ENCODE measurements at places on chromosomes 11 and 22. TPM values are rescaled to one million over a fixed set of nuclear protein-coding genes. Genes with fewer than 3 reads are reported as not detected.

The C11orf16 gene
- not detected for total RNA-seq

The ENDOD1 gene
- total RNA-seq, result 29.0 TPM

The PRDX5 gene
- total RNA-seq, result 156 TPM

The PATE4 gene
- total RNA-seq, result not detected

The SERPIND1 gene
- total RNA-seq, result not detected

DNA sequence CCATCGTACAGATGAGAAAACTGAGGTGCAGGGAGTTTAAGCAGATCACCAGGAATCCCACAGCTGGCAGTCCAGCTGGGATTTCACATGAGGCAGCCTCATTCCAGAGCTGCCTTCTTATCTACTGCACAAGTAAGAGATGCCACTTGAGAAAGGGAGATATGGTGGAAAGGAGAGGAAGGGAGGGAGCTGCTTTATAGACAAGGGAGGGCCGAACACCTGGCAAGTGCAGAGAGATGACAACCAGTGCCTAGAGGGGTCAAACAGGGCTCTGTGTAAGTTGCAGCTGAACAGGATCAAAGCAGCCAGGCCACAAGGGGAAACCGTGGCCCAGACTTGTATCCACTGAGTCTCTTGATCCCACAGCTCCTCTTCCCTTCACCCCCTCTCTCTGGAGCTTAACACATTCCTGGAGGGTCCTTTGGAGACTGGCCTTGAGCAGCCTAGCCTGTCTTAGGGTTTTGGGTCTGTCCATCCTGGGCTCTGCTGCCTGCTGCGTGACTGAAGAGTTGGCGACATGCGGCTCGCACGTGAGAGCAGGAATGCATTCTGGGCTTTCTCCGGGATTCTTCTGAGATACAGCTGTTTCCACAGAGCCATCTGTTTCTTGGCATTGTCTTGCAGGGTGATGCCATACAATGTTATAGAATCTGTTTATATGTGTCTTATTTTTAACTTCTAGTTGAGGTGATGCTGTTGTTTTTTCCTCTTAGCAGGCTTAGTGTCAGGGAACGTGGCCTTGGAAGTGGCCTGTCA is 268.5 kb upstream of the SYN3 start:
- H3K36me3 ChIP-seq, result no peaks in the 10 kb centered on the region
- no peak overlapping the region for H3K4me3 ChIP-seq
- H3K27me3 ChIP-seq, result no peaks in the 10 kb centered on the region
- no peaks in the 10 kb centered on the region for H3K4me1 ChIP-seq
- DNase-seq, result no peak
- H3K27ac ChIP-seq, result no peak overlapping the region

GRCh38 chr22:29328566-29329500 is 13.3 kb upstream of the RASL10A start:
- peak; percentile 92 for DNase-seq
- peak overlapping the region; percentile 15 for H3K4me3 ChIP-seq
- H3K4me1 ChIP-seq, result peaks cover 37% of the 10 kb centered on the region
- H3K36me3 ChIP-seq, result peaks cover 2% of the 10 kb centered on the region
- peak overlapping the region; percentile 79 for H3K27ac ChIP-seq

GRCh38 chr11:109512680-109513079 is 90.7 kb downstream of the C11orf87 start:
- H3K27me3 ChIP-seq, result no peaks in the 10 kb centered on the region
- no peak for DNase-seq
- H3K4me3 ChIP-seq, result no peak overlapping the region
- no peaks in the 10 kb centered on the region for H3K36me3 ChIP-seq
- H3K27ac ChIP-seq, result no peak overlapping the region

DNA sequence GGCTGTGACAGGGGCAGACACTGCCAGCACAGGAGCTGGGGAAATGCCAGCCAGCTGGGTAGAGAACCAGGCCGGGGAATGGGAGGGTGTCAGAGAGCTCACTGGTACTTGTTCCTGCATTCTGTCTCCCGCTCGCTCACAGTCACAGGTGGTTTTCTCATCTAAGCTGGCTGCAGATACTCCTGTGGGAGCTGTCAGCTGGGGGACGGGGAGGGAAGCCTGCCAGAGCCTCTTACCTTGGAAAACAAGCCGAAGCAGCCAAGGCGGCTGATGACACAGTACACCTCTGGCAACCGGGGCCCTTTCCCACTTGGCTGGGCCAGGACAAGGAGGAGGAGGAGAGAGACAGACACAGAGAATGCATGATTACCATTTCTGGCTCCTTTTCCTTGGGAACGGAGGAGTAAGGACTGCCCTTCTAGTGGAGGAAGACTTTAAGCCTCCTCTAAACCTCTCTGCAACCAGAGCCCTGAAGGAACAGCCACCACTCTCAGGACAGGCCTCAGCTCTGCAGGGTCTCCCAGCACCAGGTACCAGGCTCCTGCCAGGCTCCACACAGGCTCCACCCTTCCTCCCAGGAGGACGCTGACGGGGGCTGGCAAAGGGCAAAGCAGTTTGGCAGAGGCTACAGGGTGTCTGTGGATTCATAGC is 25.1 kb downstream of the RPL27A start:
- no peaks in the 10 kb centered on the region for H3K27me3 ChIP-seq
- H3K36me3 ChIP-seq, result peaks cover 44% of the 10 kb centered on the region
- H3K4me1 ChIP-seq, result peaks cover 28% of the 10 kb centered on the region
- H3K27ac ChIP-seq, result peak overlapping the region; percentile 72

DNA sequence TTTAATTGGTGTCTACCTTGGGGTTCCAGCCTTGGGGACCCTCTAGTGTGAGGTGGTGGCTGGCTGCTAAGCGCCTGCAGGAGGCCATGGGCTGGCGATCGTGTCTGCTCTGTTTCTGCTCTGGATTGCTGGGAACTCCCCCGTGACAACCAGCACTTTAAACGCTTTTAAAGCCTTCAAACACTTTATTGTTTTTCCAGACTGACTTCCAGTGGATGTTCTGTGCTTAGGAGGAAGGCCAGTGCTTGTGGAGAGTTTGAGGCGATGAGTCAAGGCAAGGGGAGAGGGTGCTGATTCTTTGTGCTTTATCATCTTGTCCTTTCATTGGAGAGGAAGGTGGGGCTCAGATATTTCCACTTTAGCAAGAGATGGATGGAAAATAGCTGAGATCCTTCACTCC is 81.6 kb downstream of the FLI1 start:
- H3K36me3 ChIP-seq, result no peaks in the 10 kb centered on the region
- H3K27me3 ChIP-seq, result no peaks in the 10 kb centered on the region
- no peak overlapping the region for H3K27ac ChIP-seq
- H3K4me1 ChIP-seq, result no peaks in the 10 kb centered on the region
- H3K4me3 ChIP-seq, result no peak overlapping the region
- no peak for DNase-seq

DNA sequence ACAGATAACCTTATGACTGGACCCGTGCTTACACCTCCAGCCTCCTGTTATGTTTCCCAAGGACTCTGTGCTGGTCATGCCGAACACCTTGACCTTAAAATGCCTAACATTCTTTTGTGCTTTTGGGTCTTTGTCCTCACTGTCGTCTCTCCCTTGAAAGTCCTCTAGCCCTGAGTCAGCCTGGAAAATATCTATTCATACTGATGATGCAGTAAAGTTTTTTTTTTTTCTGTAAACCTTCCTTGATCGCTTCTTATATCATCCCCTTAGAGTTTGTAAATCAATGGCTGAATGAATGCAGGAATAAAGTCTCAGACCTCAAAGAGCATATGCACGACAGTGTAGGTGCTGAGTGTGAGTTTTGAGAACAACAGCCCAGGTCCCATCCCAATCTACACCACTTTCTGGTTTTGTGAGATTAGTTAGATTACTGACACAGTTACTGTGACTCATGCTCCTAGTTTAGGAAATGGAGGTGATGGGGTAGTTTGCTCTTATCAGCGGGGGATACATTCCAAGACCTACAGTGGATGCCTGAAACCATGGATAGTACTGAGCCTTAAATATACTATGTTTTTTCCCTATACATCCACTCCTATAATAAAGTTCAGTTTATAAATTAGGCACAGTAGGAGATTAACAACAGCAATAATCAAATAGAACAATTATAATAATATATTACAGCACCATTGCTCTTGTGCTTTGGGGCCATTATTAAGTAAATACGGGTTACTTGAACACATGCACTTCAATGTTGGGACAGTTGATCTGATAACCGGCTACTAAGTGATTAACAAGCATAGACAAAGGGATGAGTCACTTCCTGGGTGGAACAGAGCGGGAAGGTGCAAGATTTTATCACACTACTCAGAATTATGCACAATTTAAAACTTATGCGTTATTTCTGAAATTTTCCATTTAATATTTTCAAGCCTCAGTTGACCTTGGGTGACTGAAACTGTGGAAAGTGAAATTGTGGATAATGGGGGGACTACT is 8.6 kb downstream of the TCN1 start:
- H3K36me3 ChIP-seq, result no peaks in the 10 kb centered on the region
- H3K27me3 ChIP-seq, result peaks cover 2% of the 10 kb centered on the region

- no peaks in the 10 kb centered on the region for H3K27me3 ChIP-seq
- no peaks in the 10 kb centered on the region for H3K36me3 ChIP-seq
Observed at GRCh38 chr11:43523632-43524031, 156.9 kb upstream of the HSD17B12 start.

DNA sequence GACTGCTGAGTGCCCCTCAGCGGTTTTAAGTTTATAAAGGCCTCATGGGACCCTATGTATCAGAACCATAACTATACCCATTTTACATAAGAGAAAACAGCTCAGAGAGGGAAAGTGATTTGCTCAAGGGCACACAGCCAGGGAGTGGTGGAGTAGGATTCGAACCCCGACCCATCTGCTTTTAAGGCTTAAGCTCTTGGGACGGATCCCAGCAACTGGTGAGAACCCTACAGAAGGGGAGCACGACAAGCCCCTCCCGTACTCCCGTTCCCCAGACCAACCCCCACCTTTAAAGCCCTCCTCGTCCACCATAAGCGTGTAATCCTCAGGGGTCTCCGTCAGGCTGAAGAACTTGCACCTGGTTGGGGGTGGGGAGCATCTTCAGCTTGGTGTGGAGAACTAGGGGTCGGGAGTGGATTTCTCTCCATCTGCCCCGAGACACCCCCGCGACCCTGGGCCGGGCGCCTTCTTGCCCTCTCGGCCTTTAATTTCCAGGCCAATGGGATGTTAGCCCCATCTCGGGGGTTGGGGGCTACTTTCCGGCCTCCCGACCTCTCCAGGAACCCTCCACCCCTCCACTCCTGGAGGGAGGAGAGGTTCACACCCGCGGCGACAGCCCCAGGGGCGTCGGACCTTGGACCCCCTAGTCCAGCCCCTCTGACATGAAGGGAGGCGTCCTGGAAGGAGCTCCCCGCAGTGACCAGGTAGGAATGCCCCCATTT is 725 bp downstream of the CASTOR1 start:
- peak overlapping the region; percentile 94 for H3K4me3 ChIP-seq
- H3K27me3 ChIP-seq, result no peaks in the 10 kb centered on the region
- DNase-seq, result no peak
- H3K4me1 ChIP-seq, result peaks cover 22% of the 10 kb centered on the region

DNA sequence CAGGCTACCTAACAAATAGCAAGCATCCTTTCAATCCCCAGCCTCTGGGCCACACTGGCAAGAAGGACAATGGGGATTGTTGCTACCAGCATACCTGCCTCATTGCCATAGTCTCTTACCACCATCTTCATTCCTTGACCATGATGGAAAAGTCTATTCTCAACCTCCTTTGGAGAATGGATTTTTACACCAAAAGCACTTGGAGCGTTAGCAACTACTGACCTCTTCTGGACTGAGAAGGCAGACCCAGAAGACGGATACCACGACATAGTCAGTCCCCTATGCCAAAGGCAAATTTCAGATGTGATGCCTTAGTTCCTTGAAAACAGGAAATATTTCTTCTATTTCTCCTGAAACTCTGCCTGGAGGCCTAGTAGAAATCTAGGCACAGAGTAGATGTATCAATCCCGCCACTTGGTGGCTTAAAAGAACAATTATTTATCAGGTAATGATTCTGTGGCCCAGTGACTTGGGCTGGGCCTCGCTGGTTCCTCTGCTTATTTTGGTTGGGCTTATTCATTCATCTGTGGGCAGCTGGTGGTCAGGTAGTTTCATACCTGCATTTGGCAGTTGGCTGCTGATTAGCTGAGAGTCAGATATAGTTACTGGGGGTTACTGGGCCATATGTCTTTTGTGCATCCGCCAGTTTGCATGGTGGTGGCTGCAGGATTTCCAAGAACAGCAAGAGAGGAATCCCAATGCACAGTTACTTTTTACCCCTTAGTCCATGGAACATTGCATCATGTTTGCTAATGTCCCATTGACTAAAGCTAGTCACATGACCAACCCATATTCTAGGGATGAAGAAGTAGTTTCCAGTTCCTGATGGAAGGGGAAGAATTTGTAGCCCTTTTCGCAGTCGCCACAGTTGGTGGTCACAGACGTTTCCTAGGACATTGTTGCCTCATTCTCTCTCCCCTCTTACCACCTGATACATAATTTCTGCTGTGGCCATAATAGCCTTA is 75.2 kb downstream of the DHCR7 start:
- no peak overlapping the region for H3K27ac ChIP-seq
- H3K27me3 ChIP-seq, result no peaks in the 10 kb centered on the region
- H3K4me3 ChIP-seq, result no peak overlapping the region
- H3K36me3 ChIP-seq, result no peaks in the 10 kb centered on the region
- H3K4me1 ChIP-seq, result no peaks in the 10 kb centered on the region
- DNase-seq, result no peak

DNA sequence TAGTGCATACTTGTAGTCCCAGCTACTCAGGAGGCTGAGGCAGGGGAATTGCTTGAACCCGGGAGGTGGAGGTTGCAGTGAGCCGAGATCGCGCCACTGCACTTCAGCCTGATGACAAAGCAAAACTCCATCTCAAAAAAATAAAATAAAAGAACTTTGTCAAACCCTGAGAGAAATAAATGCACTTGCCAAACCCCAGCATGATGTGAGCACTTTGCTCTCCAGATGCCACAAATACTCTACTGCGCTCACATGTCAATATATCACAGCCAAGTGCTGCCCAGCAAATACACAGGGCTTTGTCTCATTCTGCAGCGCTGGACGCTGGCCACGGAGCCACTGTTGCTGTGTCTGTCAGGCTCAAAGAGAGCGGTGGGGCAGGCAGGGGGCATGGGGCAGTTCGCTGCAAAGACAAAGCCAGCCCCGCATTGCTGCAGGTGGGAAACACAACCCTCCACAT is 45.1 kb downstream of the AHNAK start:
- peak overlapping the region; percentile 72 for H3K27ac ChIP-seq
- peak overlapping the region; percentile 16 for H3K4me3 ChIP-seq
- DNase-seq, result no peak
- no peaks in the 10 kb centered on the region for H3K27me3 ChIP-seq
- peaks cover 58% of the 10 kb centered on the region for H3K4me1 ChIP-seq

GRCh38 chr11:16179676-16180075 is 176.7 kb downstream of the SOX6 start:
- H3K4me1 ChIP-seq, result peaks cover 14% of the 10 kb centered on the region
- no peak overlapping the region for H3K27ac ChIP-seq
- DNase-seq, result no peak
- H3K36me3 ChIP-seq, result no peaks in the 10 kb centered on the region

GRCh38 chr22:37929390-37929789 is 23.3 kb downstream of the MICALL1 start:
- H3K4me1 ChIP-seq, result peaks cover 11% of the 10 kb centered on the region
- no peaks in the 10 kb centered on the region for H3K27me3 ChIP-seq
- no peak overlapping the region for H3K4me3 ChIP-seq
- no peak for DNase-seq

DNA sequence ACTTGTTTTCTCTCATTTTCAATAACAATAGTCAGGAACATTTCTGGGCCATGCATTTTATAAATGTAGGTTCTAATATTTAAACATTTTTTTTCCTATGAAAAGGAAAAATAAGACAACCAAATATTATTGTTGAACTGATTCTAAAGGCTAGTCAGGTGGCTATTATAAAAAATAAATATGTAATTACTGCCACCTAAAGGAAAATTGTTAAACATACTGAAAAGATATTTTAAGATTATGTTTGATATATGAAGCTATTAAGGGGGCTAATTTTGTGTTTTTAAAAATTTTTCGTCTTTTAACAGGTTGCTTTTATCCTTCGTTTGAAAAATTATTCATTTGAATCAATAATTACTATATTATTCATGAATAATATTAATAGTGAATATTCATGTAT is 62.2 kb upstream of the FDX1 start:
- H3K36me3 ChIP-seq, result no peaks in the 10 kb centered on the region
- no peak for DNase-seq
- H3K4me1 ChIP-seq, result no peaks in the 10 kb centered on the region
- H3K27ac ChIP-seq, result no peak overlapping the region

All from psoas muscle (tissue), 8 donors.